ENCODE measurements at places on chromosomes 2 and 18. TPM values are rescaled to one million over a fixed set of nuclear protein-coding genes. Genes with fewer than 3 reads are reported as not detected.

SAG gene
- total RNA-seq = not detected

CAPN14 gene
- 0.05 TPM for total RNA-seq

CCDC141 gene
- 32.4 TPM for total RNA-seq

CCDC85A gene
- total RNA-seq = 2.1 TPM

ATP6V1C2 gene
- total RNA-seq = not detected

GRHL1 gene
- total RNA-seq = 1.4 TPM

Data from myocyte (in vitro differentiated cells).